ENCODE measurements at places on chromosomes 7 and 10. TPM values are rescaled to one million over a fixed set of nuclear protein-coding genes. Genes with fewer than 3 reads are reported as not detected.

AGR3 gene
- not detected for total RNA-seq

TNRC18 gene
- total RNA-seq: 42.4 TPM

SORBS1 gene
- 0.73 TPM for total RNA-seq

CABCOCO1 gene
- total RNA-seq: not detected

NUDCD3 gene
- 77.9 TPM for total RNA-seq

NUTM2A gene
- total RNA-seq: not detected

LRRC18 gene
- not detected for total RNA-seq

IFRD1 gene
- 97.1 TPM for total RNA-seq

UBE3C gene
- total RNA-seq: 95.8 TPM

FKBP6 gene
- total RNA-seq: not detected

DNA sequence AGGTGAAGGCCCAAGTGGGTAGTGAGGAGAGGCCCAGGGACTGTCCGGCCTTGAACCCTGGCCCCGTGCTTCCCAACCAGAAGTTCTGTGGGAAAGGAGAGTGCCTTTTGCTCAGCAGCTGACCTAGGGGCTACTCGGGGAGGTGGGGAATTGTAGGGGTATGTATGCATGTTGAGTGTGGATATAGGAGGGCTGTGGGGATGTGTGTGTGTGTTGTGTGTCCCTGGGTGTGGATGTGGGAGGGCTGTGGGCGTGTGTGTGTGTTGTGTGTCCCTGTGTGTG lies 12.2 kb downstream of the EPHB6 start:
- H3K27ac ChIP-seq: no peak overlapping the region
- H3K36me3 ChIP-seq: no peaks in the 10 kb centered on the region
- DNase-seq: no peak
- no peaks in the 10 kb centered on the region for H3K27me3 ChIP-seq
- H3K4me1 ChIP-seq: no peaks in the 10 kb centered on the region
- H3K4me3 ChIP-seq: no peak overlapping the region

DNA sequence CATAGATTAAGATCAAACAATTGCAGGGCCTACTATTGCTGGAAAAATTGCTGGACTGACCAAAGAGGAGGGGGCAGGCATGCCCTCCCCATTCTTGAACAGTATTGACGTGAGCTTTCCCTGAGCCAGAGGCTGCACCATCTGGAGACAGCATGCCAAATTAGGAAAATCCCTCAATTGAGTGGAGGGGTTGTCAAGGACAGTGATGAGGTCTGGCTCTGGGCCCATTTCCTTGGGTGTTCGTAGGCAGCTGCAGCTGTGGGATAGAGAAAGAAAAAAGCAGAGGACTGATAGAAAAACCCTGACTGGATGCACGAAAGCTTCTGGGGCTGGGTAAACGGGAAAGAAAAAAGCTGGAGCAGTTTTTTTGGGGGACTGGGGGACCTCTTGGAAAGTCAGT lies 22.8 kb upstream of the ORC5 start:
- H3K4me1 ChIP-seq: peaks cover 5% of the 10 kb centered on the region
- no peak overlapping the region for H3K27ac ChIP-seq
- H3K27me3 ChIP-seq: peaks cover 24% of the 10 kb centered on the region
- DNase-seq: no peak
- H3K36me3 ChIP-seq: no peaks in the 10 kb centered on the region

DNA sequence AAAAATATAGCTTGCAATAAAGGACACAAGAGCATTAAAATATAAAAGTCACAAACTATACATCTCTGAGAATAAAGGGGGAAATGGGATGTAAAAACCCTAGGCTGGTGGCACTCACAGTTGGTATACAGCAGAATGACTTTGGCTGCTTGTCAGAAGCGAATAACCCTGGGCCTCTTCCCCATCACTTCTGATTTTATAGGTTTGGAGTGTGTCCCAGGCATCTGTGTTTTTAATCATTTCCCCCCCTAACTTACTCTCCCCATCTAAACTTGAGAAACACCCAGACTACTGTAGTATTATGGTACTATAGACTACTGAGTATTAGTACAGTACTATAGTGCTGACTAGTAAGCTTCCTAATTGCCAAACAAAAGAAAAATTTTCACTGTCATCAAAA lies 1.8 kb upstream of the RPA3 start:
- DNase-seq: no peak
- H3K36me3 ChIP-seq: peaks cover 6% of the 10 kb centered on the region
- H3K4me3 ChIP-seq: no peak overlapping the region
- H3K27ac ChIP-seq: no peak overlapping the region
- H3K4me1 ChIP-seq: peaks cover 27% of the 10 kb centered on the region
- H3K27me3 ChIP-seq: peaks cover 2% of the 10 kb centered on the region

GRCh38 chr7:147044941-147045340 lies 928.3 kb downstream of the CNTNAP2 start:
- H3K4me1 ChIP-seq: no peaks in the 10 kb centered on the region
- H3K27me3 ChIP-seq: no peaks in the 10 kb centered on the region
- H3K27ac ChIP-seq: no peak overlapping the region
- H3K4me3 ChIP-seq: no peak overlapping the region
- DNase-seq: no peak
- no peaks in the 10 kb centered on the region for H3K36me3 ChIP-seq

- no peaks in the 10 kb centered on the region for H3K27me3 ChIP-seq
- no peak overlapping the region for H3K27ac ChIP-seq
- H3K4me1 ChIP-seq: no peaks in the 10 kb centered on the region
- no peaks in the 10 kb centered on the region for H3K36me3 ChIP-seq
- DNase-seq: no peak
- H3K4me3 ChIP-seq: no peak overlapping the region
Measured at GRCh38 chr7:70237256-70237655, 639.0 kb downstream of the AUTS2 start.

- H3K36me3 ChIP-seq: peaks cover 2% of the 10 kb centered on the region
- no peaks in the 10 kb centered on the region for H3K27me3 ChIP-seq
- no peak overlapping the region for H3K27ac ChIP-seq
Measured at GRCh38 chr10:112815269-112816032, 134.6 kb upstream of the TCF7L2 start.

DNA sequence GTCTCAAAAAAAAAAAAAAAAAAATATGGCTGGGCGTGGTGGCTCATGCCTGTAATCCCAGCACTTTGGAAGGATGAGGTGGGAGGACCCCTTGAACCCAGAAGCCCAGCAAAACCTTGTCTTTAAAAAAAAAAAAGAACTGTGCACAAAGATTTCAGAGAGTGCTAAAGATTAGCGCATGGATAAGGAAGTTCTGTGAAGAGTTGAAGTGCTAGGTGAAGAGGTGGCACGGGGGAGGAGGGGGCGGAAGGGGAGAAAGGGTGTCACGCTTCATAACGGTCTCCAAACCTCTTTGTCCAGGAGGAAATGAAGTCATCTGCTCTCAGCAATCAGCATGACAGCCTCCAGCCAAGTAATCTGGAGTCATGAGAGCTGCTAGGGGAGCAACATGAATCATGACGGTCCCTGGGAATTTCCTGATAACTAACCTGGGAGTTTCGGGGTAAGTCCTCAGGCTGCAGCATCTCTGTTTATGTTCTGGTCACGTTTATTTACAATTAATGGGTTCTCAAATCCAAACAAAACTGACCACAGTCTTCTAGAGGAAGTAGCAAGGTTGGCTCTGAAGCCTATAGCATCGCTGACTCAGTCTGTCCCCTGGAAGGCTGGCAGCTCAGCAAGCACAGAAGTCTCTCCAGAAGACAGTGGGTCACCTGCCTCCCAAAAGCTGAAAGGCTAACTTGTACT lies 1.9 kb upstream of the PLAU start:
- peak overlapping the region; percentile 56 for H3K27ac ChIP-seq
- no peaks in the 10 kb centered on the region for H3K36me3 ChIP-seq
- H3K27me3 ChIP-seq: peaks cover 35% of the 10 kb centered on the region
- peaks cover 46% of the 10 kb centered on the region for H3K4me1 ChIP-seq
- DNase-seq: peak; percentile 34

DNA sequence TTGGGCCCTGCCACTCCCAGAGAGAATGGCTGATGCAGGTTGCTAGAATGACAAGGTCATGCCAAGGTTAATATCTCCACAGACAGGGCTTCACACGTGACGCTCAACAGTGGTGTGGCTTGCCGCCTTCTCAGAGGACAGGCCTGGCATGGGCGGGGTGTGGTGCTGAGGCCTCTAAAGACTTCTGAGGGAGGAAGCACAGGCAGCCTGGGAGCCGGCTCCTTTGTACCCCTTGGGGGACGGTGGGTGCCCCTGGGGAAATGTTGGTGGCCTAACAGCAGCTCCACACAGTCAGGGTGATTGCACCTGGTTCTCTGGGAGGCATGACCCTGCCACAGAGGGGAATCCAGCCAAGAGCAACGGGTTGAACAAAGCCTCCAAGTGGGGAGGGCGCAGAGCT lies 115.1 kb downstream of the PKD1L1 start:
- no peaks in the 10 kb centered on the region for H3K36me3 ChIP-seq
- H3K27me3 ChIP-seq: peaks cover 2% of the 10 kb centered on the region
- H3K4me1 ChIP-seq: no peaks in the 10 kb centered on the region

DNA sequence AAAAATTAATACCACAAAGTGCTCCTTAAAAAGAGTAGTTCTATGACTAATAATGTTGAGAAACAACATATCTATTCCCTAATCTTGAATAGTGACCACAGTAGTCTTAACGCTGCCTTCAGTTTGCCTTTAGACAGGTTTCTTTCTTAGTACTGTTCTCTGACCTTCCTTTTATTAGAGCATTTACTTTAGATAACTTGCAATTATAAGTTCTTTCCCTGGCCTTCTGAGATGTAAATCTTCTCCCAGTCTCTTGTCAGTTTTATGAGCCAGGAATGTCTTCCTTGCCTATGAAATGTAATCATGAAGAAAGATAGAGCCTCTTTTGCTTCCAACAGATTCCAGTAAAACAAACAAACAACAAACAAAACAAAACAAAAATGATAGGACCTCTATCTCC lies 1119.8 kb upstream of the LRRTM3 start:
- H3K4me3 ChIP-seq: no peak overlapping the region
- H3K27ac ChIP-seq: no peak overlapping the region
- no peaks in the 10 kb centered on the region for H3K36me3 ChIP-seq

- H3K27ac ChIP-seq: no peak overlapping the region
- DNase-seq: no peak
- H3K4me1 ChIP-seq: no peaks in the 10 kb centered on the region
Measured at GRCh38 chr10:125085258-125086054, 74.9 kb downstream of the CTBP2 start.

DNA sequence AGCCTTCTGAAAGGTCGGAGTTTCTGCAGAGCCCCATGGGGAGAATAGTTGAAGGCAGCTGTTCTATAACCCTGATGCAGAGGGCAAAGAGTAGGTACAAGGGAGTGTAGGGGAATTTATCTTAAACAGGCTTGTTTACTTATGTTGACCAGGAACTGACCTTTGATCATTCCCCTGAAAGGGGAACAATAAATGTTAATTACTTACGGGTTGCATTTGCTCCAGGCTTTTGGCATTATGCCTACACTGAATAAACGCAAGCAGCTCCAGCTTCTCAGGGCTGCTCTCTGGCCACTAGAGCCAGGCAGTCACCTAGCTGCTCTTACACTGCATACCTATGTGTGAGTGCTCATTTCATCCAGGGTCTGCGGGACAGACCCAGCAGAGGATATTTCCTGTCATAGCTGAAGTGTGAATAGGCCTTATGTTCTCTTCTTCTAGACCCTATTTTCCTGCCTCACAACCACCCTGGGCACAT lies 26.9 kb upstream of the ABCA13 start:
- no peak overlapping the region for H3K4me3 ChIP-seq
- H3K4me1 ChIP-seq: peaks cover 6% of the 10 kb centered on the region
- no peak overlapping the region for H3K27ac ChIP-seq
- no peaks in the 10 kb centered on the region for H3K36me3 ChIP-seq

- H3K36me3 ChIP-seq: no peaks in the 10 kb centered on the region
- H3K27me3 ChIP-seq: no peaks in the 10 kb centered on the region
- H3K27ac ChIP-seq: no peak overlapping the region
- no peak for DNase-seq
- no peak overlapping the region for H3K4me3 ChIP-seq
Measured at GRCh38 chr7:90520484-90520883, 51.0 kb downstream of the PTTG1IP2 start.

GRCh38 chr7:17436126-17436525 lies 137.7 kb downstream of the AHR start:
- no peak overlapping the region for H3K4me3 ChIP-seq
- H3K27me3 ChIP-seq: peaks cover 5% of the 10 kb centered on the region
- H3K4me1 ChIP-seq: no peaks in the 10 kb centered on the region
- no peaks in the 10 kb centered on the region for H3K36me3 ChIP-seq
- H3K27ac ChIP-seq: no peak overlapping the region

GRCh38 chr10:62760401-62760800 lies 44.1 kb upstream of the ADO start:
- H3K4me1 ChIP-seq: peaks cover 20% of the 10 kb centered on the region
- no peaks in the 10 kb centered on the region for H3K36me3 ChIP-seq
- no peak overlapping the region for H3K4me3 ChIP-seq
- H3K27ac ChIP-seq: no peak overlapping the region
- DNase-seq: no peak
- H3K27me3 ChIP-seq: peaks cover 2% of the 10 kb centered on the region

DNA sequence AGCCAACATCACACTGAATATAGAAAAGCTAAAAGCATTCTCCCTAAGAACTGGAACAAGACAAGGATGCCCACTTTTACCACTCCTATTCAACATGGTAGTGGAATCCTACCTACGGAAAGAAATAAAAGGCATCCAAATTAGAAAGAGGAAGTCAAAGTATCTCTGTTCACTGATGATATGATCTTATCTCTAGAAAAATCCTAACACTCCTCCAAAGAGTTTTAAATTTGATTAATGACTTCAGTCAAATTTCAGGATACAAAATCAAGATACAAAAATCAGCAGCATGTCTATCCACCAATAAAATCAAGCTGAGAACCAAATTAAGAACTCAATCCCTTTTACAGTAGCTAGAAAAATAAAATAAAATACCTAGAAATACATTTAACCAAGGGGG lies 35.3 kb upstream of the TNKS2 start:
- H3K27ac ChIP-seq: no peak overlapping the region
- H3K36me3 ChIP-seq: no peaks in the 10 kb centered on the region
- H3K27me3 ChIP-seq: peaks cover 29% of the 10 kb centered on the region
- H3K4me3 ChIP-seq: no peak overlapping the region

- H3K36me3 ChIP-seq: no peaks in the 10 kb centered on the region
- H3K27me3 ChIP-seq: peaks cover 43% of the 10 kb centered on the region
- DNase-seq: no peak
- no peak overlapping the region for H3K4me3 ChIP-seq
Measured at GRCh38 chr7:149692056-149692455, 81.3 kb downstream of the ZNF467 start.

DNA sequence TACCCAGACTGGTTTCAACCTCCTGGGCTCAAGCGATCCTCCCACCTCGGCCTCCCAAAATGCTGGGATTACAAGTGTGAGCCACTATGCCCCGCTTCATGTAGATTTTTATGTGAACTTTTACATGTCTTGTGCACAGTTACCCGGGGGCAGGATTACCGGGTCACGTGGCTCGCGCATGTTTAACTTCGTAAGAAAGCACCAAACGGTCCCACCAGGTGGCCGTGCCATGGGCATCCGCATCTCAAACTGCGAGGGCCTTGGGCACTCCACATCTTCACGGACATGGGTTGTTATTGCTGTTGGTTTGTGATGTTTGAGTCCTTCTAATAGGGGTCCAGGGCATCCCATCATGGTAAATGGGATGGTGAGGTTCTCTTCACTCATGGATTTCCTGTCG lies 636.6 kb upstream of the FOXK1 start:
- no peaks in the 10 kb centered on the region for H3K4me1 ChIP-seq
- no peak overlapping the region for H3K4me3 ChIP-seq
- no peak overlapping the region for H3K27ac ChIP-seq
- no peaks in the 10 kb centered on the region for H3K27me3 ChIP-seq

GRCh38 chr10:114492351-114493037 lies 88.2 kb upstream of the AFAP1L2 start:
- peak; percentile 26 for DNase-seq
- H3K36me3 ChIP-seq: peaks cover 27% of the 10 kb centered on the region
- no peaks in the 10 kb centered on the region for H3K27me3 ChIP-seq
- H3K4me3 ChIP-seq: peak overlapping the region; percentile 16
- peaks cover 72% of the 10 kb centered on the region for H3K4me1 ChIP-seq
- H3K27ac ChIP-seq: peak overlapping the region; percentile 32
